ENCODE measurements at places on chromosomes 13 and 19.

DNA sequence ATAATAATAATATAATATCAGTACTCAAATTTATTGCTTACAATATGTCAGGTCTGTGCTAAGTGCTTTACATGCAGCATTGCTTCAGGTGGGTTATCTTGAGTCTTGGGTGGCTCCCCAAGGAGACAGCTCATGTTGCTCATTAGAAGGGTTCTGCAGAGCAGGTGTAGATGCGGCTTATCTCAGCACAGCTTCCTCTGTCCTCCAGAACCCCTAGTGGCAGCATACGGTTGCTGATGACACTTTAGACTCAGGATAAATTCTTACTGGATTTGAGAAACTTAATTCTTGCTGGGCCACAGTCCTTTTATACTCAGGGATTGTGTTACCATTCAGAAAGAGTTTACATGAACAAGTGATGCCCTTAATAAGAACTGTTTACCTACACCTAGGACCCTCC lies 8.9 kb downstream of the COG3 start:
- no peak for DNase-seq

- no peak for DNase-seq
Observed at GRCh38 chr13:37534676-37535075, 63.9 kb downstream of the POSTN start.

- no peak for DNase-seq
Observed at GRCh38 chr19:8305798-8306197, 2.4 kb downstream of the CD320 start.

- no peak for DNase-seq
Observed at GRCh38 chr19:11061952-11062351, 27.3 kb upstream of the LDLR start.

DNA sequence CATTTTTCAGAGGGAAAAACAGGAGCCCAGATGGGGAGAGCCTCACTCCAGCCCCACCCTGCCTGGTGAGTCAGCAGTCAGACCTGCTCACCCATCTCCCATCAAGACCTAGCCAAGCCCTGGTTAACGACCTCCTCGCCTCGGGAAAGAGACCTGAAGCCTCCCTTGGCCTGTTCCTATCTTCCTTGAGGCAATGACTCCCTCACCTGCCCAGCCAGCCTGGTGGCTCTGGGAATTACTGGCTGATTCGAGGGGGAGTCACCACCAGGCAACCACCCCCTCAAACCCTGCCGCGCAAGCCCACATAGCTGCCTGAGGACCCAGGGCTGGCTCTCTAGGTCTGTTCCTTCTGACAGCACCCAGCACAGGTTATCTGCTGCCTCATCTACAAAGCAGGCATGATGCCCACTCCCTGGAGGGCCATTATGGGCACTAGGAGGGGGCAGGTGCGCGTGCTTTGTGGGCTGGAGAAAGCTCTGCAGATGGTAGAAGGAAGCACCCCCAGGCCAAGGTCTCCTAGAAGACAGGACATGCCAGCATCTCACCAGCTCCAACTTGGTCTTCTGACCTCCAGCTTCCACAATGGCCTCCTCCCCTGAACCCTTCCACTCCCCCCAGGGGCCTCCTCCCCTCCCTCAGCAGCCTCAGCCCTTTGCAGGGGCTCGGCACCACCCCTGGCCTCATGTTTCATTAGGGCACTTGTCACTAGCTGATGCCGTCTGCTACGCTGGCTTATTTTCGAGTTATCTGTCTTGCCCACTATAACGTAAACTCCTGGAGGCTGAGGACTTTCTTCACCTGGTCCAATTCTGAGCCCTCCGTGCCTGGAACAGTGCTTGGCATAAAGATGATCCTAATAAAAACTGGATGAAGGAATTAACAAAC lies 10.4 kb downstream of the DEDD2 start:
- DNase-seq, result no peak

Data from stimulated activated naive CD4-positive, alpha-beta T cell (primary cell).